Right atrium auricular region (tissue), 2 donors: ENCODE measurements at places on chromosomes 3 and 15.

- no peak for DNase-seq
- H3K36me3 ChIP-seq: peaks cover 10% of the 10 kb centered on the region
- H3K27me3 ChIP-seq: no peaks in the 10 kb centered on the region
- H3K4me3 ChIP-seq: no peak overlapping the region
Measured at GRCh38 chr3:58074116-58074715, 66.0 kb downstream of the FLNB start.

DNA sequence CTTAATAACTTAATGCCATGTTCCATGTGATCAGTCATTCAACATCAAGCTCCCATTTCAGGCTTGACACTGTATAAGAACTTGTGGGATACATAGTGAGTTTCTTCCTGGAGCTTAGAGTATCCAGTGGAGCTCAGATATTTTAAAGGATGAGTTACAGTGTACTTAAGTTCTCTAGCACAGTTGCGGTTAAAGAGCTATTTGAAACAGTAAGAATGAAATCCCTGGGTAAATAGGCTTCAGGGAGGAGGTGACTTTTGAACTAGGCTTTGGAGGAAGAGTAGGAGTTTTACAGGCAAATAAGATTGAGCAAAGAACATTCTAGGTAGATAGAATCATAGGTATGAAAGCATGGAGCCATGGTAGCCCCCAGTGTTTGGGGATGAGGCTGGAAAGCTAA, 3.8 kb downstream of the ZNF592 start:
- H3K4me1 ChIP-seq: peaks cover 66% of the 10 kb centered on the region
- no peaks in the 10 kb centered on the region for H3K36me3 ChIP-seq
- H3K4me3 ChIP-seq: no peak overlapping the region
- no peaks in the 10 kb centered on the region for H3K27me3 ChIP-seq
- DNase-seq: no peak

DNA sequence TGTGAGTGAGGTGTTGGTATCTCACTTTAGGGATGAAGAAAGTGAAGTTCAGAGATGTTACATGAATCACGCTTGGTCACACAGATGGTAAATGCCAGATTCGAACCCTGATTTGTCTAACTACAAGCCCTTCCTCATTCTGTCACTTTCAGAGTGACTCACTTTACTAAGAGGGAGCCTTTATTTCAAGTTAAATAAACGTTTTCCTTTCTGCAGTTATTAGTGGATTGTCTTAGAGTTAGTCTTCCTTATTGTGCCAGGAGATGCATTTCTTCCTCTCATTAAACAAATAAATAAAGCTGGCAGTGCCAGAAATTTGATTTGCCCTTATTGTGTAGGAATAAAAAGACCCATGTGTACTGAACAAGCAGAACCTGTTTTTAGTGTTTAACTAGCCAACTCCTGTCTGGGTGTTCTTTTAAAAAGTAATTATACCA, 162.5 kb downstream of the AKAP13 start:
- no peaks in the 10 kb centered on the region for H3K36me3 ChIP-seq
- H3K27ac ChIP-seq: peak overlapping the region; percentile 65
- DNase-seq: no peak
- H3K4me1 ChIP-seq: no peaks in the 10 kb centered on the region
- no peaks in the 10 kb centered on the region for H3K27me3 ChIP-seq

GRCh38 chr15:83444936-83445335, 2.2 kb upstream of the SH3GL3 start:
- no peaks in the 10 kb centered on the region for H3K27me3 ChIP-seq
- H3K4me1 ChIP-seq: no peaks in the 10 kb centered on the region
- no peak for DNase-seq
- H3K4me3 ChIP-seq: no peak overlapping the region
- H3K36me3 ChIP-seq: no peaks in the 10 kb centered on the region
- H3K27ac ChIP-seq: no peak overlapping the region

- H3K4me3 ChIP-seq: no peak overlapping the region
- H3K27ac ChIP-seq: no peak overlapping the region
- DNase-seq: no peak
- H3K27me3 ChIP-seq: no peaks in the 10 kb centered on the region
- H3K4me1 ChIP-seq: no peaks in the 10 kb centered on the region
- H3K36me3 ChIP-seq: no peaks in the 10 kb centered on the region
Measured at GRCh38 chr15:31598620-31599019, 272.0 kb downstream of the KLF13 start.

DNA sequence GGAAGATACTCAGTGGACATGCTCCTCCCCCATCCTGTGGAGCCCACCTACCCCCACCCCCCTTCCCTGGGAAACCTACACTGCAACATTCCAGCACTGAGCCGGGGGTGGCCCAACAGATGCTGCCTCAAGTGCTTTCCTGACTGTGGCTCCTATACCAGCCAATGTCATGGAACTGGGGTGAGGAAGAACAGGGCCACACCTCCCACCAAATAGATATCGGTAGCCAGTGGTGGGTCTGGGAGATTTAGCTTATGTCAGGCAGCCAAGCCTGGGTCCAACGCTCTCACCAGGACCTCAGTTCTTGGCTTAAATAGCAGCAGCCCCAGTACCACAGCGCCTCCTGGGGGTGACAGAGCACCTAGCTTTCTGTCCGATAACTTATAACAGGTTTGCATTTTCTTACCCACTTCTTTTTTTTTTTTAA, 30.3 kb downstream of the CDC25A start:
- no peaks in the 10 kb centered on the region for H3K36me3 ChIP-seq
- no peak overlapping the region for H3K27ac ChIP-seq
- H3K4me1 ChIP-seq: no peaks in the 10 kb centered on the region
- peak; percentile 72 for DNase-seq
- no peak overlapping the region for H3K4me3 ChIP-seq

DNA sequence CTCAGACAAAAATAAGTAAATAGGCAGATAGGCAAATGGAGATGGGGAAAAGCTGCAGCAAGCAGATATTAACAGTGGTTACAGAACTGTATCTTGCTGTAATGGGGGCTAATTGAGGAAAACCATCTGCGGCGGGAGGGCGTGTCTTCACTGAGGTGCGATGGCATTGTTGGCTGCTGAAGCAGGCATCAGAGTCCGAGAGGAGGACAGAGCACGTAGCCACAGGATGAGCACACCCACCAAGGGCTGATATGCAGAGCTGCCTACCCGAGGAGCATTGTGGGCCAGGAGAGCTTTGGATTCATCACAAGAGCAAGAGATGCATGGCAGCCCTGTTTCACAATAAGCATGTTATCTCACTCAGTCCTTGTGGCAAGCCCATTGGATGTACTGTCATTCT, 30.4 kb downstream of the CHRNA7 start:
- H3K27ac ChIP-seq: no peak overlapping the region
- H3K4me3 ChIP-seq: no peak overlapping the region
- H3K4me1 ChIP-seq: no peaks in the 10 kb centered on the region
- H3K27me3 ChIP-seq: no peaks in the 10 kb centered on the region
- DNase-seq: no peak

GRCh38 chr15:74716651-74717050, 8.7 kb downstream of the CYP1A1 start:
- H3K27me3 ChIP-seq: no peaks in the 10 kb centered on the region
- no peaks in the 10 kb centered on the region for H3K4me1 ChIP-seq
- no peak overlapping the region for H3K4me3 ChIP-seq
- DNase-seq: no peak

DNA sequence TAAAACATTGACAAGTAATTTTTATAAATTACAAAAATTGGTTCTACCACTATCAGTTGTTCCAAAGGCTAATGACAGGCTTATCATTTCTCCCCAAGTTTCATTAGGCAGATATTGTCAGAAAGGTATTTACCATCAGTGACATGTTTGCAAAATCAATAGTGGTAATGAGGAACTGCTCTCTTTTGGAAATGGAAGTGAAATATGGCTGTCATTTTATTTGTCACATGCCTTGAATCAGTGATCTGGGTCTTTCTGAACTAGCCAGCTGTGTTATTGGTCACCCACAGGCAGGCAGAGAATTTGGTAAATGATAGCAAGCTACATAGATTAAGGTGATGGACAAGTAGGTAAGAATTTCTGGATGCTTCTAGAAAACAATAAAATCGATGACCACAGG, 268.0 kb upstream of the ARHGEF26 start:
- H3K4me3 ChIP-seq: no peak overlapping the region
- no peaks in the 10 kb centered on the region for H3K27me3 ChIP-seq
- H3K4me1 ChIP-seq: no peaks in the 10 kb centered on the region
- no peak for DNase-seq
